ENCODE measurements at places on chromosomes 7 and 10. TPM values are rescaled to one million over a fixed set of nuclear protein-coding genes. Genes with fewer than 3 reads are reported as not detected.

MORN4 gene
- 8.7 TPM for total RNA-seq

BLVRA gene
- total RNA-seq = 67.3 TPM

NUPR2 gene
- total RNA-seq = not detected

CPA4 gene
- total RNA-seq = 5.2 TPM

CHST3 gene
- total RNA-seq = 43.0 TPM

CUBN gene
- 0.06 TPM for total RNA-seq

WEE2 gene
- 0.03 TPM for total RNA-seq

OR2A25 gene
- not detected for total RNA-seq

HMX3 gene
- total RNA-seq = not detected

PAX2 gene
- total RNA-seq = 0.15 TPM

COPS6 gene
- 172 TPM for total RNA-seq

NEURL1 gene
- total RNA-seq = 0.20 TPM

ANKRD30A gene
- total RNA-seq = 0.52 TPM

ZNF467 gene
- 1.6 TPM for total RNA-seq

SLC26A4 gene
- total RNA-seq = 0.02 TPM

THSD7A gene
- 1.5 TPM for total RNA-seq

SPDYE17 gene
- not detected for total RNA-seq

DOCK4 gene
- 5.0 TPM for total RNA-seq

HOXA13 gene
- 1.9 TPM for total RNA-seq

PNLIPRP2 gene
- not detected for total RNA-seq

ERVW-1 gene
- total RNA-seq = not detected

PPP1R17 gene
- total RNA-seq = not detected

UBE2H gene
- 54.3 TPM for total RNA-seq

All from A549 treated with CORT108297 at 1 μM for 4 hours (cell line).